ENCODE measurements at places on chromosomes 16 and 17.

DNA sequence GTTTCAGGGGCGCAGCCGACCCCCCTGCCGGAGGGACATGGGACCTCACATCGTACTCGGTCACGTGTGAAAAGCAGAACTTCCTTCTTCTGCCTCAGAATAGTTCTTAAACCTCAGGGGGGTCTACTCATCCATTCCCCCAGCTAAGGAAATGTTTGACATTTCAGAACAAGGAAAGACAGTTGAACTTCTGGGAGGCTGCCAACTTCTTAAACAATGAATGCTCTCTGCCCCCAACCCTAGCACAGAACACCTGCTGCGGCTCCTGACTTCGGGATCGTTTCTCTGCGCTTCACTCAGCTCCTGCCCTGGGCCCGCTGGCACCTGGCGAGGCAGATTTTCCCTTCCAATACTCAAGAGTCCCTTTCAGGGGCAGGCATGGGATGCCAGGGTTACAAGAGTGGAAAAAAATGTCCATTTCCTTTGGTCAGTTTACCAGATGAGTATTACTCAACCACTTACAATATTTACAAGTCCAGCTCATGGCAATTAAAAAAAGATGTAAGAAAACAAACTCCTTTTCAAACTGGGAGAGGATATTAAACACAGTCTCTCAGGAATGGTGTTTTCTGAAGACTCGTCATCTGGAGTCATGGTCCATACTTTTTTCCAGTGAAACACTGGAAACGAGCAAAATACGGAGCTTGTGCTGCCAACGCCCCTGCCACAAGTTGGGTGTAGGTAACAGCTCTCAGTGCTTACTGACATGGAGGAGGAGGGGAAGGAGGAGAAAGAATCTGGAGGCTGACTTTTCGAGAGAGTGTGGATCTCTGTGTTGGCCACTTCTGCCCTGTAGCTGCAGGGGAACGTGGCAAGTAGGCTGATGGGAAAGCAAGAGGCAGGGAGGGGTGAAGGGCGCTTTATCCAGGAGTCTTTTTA lies 235.7 kb downstream of the NTN1 start:
- DNase-seq = no peak

DNA sequence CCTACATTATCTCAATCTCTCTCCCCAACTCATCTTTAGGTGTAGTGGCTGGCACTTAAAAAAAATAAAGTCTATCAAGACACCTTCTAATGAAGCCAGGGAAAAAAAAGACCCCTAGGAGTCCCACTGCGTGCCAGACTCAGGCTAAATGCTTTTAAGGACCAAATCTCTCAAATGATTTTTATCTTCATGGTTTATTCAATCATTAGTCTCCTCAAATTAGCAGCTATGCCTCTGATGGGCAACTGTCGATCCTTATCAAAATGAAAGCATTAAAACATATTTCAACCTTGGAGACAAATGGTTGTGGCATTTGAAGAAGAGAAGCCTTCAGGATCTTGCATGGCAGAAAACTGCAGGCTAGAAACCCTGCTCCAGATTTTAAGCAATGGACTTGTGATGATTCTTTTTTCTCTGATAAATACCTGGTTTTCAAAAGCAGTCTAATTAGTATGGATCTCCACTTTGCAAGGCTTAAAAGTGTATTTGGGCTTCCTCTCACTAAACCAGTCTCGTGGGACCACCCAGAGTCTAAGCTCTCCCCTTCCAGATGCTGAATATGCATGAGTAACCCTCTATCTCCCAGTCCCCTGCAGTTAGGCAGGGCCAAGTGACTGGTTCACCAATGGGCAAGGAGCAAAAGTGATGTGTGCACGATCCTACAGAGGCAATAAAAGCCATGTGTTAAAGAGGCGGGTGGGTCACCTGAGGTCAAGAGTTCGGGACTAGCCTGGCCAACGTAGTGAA lies 14.9 kb downstream of the ITPRIPL2 start:
- DNase-seq = no peak

- DNase-seq = no peak
Measured at GRCh38 chr16:84479716-84480450, 24.6 kb downstream of the MEAK7 start.

DNA sequence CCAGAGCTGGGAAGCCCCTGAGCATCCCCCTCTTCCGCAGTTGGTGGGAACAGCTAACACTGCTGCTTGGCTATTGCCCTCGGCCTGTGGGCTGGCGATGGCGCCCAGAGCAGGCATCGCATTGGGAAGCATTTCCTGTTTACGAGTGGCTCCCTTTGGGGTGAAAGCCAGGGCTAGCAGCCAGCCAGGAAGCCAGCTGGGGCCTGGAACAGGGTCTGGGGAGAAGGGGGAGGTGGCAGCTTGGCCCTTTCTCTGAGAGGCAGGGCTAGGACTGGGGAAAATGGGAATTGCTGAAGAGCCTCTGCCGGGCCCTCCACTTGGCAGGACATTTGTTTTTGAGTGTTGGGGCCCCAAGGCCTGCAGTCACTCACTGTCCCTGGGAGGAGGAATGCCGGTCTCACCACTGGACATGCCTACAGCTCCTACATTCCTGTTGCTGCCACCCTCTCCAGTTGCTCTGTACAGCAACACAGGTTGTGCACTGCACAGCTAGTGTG lies 2.4 kb upstream of the MTSS2 start:
- DNase-seq = no peak

DNA sequence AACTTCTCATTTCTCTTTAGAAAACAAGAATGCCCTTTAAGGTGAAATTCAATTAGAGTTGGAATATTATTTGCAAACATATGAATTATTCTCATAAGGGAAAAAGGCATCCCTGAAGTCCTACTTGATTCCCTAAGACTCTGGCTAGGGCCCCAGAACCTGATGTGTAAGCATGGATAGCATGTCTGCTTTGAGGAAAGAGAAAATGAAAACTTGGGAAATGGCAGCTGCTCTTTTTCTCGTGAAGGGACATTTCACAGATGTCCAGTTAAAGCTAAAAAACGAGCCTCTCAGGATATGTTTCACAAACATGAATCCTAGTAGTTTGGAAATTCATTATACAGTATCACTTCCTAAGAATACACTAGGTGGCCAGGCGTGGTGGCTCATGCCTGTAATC lies 112.3 kb upstream of the CLEC3A start:
- no peak for DNase-seq

DNA sequence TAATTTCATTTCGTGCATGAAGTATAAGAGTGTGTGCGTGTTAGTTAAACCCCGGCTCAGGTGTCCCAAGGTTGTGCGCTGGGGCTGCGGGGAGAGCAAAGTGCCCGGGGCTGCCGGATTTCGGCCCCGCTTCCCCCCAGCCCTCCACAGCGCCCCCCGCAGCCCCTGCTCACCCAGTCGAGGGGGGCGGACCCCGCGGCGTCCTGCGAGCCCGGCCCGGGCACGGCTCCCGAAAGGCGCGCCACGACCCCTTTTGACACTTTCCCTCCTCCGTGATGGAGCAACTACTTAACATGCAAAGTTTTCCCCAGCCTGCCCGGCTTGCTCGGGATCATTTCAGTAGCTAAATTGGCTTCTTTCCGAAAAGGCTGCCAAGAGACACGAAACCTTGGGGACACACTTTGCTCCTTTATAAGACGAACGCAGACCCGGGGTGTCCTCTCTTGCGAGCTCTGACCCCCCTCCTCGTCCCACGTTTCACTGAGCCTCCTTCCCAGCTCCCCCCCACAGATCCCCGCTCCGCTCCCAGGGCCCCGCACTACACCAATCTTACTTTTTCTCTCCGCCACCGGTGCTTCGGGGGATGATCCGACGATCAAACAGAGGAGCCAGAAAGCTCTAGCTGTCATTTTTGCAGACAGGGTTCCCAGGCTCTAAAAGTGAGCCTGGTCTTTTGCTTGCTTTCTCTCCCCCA lies 552 bp downstream of the C17orf58 start:
- DNase-seq = peak; percentile 52

GRCh38 chr17:77366558-77367245 lies 225.9 kb downstream of the SEC14L1 start:
- DNase-seq = peak; percentile 64

- no peak for DNase-seq
Measured at GRCh38 chr17:8710813-8711212, 33.8 kb downstream of the CCDC42 start.

- DNase-seq = no peak
Measured at GRCh38 chr17:45052052-45052772, 780 bp upstream of the DCAKD start.

- no peak for DNase-seq
Measured at GRCh38 chr16:3992297-3993051, 112.0 kb upstream of the CREBBP start.

- peak; percentile 78 for DNase-seq
Measured at GRCh38 chr16:67942200-67942509, 1.8 kb downstream of the LCAT start.

DNA sequence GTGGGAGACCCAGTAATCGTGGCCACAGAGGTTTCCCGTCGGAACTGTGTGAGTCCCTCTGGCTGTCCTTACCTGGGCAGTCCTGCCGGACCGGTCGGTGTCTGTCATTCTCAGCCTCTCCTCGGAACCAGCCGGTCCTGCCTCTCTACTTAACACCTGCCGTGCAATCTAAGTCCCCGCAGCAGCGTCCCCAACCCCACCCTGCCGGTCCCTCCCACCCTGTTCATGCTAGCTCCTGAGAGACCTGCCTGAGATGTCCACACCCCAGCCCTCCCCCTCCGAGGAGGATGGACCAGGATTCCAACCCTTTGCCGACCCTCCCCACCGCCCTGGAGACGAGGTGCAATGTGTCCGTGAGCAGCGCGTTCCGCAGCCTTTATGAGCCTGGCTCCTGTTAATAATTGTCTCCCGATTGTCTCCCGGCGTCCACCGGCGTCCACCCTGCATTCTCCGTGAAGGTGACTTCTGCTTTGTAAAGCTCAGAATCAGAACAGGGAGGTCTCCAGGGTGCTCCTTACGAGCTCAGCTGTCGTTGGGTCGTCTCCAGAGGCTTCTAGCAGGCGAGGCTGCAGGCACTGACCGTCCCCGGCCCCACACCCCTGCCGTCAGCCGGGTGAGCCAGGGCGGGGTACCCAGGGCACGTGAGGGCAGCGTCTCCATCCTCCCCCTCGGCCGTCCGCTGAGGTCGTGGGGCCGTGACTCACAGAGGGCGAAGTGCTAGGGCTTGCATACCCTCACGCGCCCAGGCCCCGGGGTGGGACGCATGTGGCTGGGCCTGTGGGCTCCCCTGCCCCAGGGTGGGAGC lies 10.1 kb downstream of the METRNL start:
- DNase-seq = no peak

- no peak for DNase-seq
Measured at GRCh38 chr17:72982680-72983079, 109.8 kb downstream of the SLC39A11 start.

DNA sequence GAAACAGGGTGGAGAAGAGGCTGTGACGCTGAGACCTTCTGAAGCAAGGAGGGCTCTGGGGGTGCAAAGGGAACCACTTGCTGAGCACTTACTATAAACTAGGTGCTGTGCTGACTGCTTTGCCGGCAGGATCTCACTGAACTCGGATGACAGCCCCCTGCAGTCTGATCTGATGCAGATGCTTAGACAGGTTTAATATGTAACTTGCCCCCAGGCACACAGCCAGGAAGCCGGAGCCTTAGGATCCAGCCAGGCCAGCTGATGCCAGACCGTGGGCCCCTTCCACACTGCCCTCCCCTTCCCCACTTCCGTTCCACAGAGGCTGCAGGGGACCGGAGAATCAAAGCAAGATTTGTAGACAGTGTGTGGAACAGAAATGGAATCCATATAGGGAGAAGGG lies 23.1 kb downstream of the SPACA3 start:
- no peak for DNase-seq

DNA sequence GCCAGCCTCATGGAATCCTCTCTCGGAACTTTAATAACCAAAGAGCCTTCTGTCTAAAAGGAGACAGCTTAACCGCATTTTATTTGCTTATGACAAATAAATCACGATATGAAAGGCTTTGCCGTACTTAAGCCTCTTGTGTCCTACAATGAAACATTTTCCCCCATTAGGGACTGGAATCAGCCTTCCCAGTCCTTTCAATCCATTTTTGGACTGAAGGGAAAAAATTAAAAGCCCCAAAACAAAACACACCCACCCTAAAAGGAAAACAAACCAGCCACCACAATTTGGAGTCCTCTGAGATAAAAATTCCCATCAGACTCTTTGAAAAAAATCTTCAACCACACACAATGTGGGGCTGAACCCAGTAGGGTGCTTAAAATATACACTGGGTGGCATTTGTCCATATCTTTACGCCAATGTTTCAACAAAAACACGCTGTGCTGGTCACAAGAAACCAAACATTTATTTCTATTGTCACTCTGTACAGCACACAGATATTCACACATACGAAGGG lies 3.0 kb downstream of the HOXB4 start:
- DNase-seq = no peak

DNA sequence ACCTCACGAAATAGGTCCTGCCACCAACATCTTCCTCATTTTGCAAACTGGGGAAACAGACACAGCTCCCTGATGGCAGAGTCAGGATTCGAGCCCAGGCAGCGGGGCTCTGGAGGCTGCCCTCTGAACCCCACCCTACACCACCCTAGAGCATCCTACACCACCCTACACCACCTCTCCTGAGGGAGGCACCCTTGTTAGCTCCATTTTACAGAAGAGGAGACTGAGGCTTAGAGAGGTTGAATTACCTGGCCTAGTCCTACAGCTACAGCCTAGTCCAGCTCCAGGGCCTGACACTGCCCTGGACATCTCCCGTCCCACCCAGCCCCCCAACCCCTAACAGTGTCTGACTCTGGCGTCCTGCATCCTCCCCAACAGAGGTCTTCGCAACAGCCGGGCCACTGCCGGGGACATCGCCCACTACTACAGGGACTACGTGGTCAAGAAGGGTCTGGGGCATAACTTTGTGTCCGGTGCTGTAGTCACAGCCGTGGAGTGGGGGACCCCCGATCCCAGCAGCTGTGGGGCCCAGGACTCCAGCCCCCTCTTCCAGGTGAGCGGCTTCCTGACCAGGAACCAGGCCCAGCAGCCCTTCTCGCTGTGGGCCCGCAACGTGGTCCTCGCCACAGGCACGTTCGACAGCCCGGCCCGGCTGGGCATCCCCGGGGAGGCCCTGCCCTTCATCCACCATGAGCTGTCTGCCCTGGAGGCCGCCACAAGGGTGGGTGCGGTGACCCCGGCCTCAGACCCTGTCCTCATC lies 3.2 kb upstream of the NECAB2 start:
- DNase-seq = no peak

GRCh38 chr16:1527836-1528811 lies 5.3 kb upstream of the TMEM204 start:
- DNase-seq = no peak

DNA sequence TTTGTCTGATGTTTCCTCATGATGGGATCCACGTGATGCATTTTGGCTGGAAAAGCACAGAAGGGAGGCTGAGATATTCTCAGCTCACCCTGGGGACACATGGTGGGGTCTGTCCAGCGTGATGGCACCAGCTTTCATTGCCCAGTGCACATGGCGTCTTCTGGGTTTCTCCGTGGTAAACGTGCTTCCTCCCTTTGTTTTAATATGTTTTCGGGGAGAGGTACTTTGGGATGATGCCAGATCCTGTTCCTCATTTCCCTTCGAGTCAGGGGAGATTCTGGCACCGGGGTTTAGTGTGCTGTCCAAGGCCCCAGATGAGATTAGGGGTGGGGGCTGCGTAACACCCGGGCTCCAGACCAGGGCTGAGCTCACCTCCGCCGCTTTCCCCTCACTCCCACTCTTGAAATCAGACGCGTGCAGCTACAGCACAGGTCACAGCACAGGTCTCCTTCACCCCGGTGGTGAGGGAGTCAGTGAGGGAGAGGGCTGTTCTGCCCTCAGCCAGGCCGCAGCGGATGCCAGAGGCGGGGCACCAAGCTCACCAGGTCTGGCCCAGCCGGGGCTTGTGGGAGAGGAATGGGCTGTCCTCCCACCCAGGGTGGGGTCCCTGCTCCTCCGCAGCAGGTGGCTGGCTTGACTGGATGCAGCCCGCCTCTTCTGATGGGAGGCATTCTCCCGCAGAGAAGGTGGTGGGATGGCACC lies 33.9 kb downstream of the COX4I1 start:
- DNase-seq = no peak

Measured in GM20000 (cell line).